Bladder microvascular endothelial cell (primary cell): ENCODE measurements at places on chromosomes 11 and 22. TPM values are rescaled to one million over a fixed set of nuclear protein-coding genes. Genes with fewer than 3 reads are reported as not detected.

MLC1 gene
- under 0.01 TPM in 1 of 2 replicates, not detected in the other for total RNA-seq

RASL10A gene
- 0.16 and 0.25 TPM in 2 replicates for total RNA-seq

OR51B5 gene
- not detected in 2 replicates for total RNA-seq

MS4A14 gene
- not detected in 2 replicates for total RNA-seq

PPP1R14B gene
- total RNA-seq = 207 and 216 TPM in 2 replicates
